ENCODE measurements at places on chromosomes 13 and 19.

DNA sequence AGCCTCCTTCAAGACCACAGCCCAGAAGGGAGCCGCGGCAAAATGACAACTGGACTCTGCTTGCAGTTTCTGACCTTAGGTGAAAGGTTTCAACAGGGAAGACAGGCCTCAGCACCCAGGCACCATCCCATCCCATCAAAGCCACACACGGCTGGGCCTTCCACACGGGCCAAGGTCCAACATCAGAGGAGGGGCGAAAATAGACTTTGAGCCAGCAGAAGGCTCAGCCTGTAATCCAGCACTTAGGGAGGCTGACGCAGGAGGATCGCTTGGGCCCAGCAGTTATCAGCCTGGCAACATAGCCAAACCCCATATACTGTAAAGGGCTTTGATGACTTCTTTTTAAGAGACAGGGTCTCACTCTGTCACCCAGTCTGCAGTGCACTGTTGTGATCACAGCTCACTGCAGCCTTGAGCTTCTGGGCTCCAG lies 26.8 kb upstream of the TINCR start:
- DNase-seq, result no peak

- peak; percentile 50 for DNase-seq
Observed at GRCh38 chr13:31167490-31167889, 5.8 kb upstream of the HSPH1 start.

DNA sequence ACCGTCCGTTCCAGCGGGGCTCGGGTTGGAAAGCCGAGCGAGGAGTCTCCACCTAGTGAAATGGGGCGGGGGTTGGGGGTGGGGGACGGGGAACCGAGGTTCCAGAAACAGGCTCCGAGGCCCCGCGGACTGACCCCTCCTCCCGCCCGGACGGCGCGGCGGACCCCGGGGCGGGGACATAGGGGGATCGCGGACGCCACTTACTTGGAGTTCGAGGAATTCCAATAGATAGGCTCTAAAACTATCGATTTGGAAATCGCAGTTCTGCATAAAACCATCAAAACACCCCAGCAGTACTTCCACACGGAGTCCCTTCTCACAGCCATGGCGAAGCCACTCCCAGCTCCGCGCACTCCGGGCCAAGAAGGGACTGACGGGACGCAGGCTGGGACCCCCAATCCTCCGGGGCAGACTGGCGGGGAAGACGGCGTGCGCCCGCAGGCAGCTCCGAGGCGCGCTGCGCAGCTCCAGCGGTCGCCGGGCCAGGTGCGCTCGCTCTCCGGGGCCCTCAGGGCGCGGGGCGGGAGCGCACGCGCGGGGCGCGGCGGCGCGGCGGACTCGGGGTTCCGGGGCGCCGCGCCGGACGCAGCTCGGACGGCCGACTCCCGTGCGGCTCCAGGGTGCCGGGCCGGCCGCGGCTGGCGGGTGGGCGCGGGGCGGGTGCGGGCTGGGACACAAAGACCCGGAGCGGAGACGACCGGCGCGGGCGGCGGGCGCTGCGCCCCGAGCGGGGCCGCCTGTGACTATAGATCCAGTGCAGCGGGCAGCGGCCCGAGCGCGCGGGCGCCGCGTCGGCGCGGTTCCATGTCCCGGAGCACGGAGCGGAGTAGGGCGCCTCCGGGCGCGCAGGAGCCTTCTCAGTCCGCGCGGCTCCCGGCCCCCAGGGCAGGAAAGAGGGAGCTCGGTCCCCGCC lies 567 bp downstream of the EFNB2 start:
- peak; percentile 69 for DNase-seq

DNA sequence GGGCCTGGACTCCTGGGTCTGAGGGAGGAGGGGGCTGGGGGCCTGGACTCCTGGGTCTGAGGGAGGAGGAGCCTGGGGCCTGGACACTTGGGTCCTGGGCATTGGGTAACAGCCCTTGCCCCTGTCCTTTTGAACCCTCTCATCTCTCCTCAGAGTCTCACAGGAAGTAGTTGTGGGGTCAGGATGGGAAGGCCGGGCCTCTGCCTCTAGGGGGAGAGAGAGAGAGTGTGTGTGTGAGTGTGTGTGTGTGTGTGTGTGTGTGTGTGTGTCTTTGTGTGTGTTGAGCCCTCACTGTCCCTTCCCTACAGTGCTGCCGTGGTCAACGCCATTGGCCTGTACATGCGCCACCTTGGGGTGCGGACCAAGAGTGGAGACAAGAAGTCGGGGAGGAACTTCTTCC lies 10.9 kb downstream of the ARHGEF1 start:
- DNase-seq, result peak; percentile 67

DNA sequence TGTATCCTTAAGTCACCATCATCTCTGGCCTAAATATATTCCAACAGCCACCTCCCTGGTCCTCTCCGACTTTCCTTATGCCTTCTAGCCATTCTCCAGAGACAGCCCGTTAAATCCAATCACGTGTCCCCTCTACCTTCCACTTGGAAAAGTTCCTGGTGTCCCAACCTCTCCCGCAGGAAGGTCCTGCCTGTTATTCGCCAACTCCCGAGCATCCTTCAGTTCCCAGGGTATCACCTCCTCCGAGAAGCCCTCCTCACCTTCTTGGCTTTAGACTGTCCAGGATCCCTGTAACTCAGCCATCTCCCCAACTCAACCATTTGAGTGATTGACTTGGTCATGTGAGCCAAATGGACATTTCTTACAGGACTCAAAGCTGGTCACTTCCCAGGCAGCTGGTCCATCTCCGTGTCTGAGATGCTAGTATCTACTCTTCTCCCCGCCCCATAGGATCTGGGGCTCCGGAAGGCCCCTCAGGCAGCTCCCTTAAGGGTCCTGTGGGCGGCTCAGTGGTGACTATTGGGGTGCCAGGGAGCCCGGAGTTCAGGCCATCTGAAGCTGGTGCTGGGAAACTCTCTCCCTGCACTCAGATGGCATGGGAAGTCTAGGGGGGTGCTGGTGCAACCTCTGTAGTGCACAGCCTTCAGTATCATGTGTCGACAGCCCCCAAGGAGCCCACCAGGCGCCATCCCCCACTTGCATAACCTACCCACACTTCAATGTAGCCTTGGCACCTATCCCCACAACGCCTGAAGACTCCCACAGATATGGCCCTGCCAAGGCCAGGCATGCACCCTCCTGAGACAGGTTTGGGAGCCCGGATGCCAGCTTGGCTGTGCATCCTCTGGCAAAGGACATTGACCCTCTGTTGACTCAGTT lies 27.9 kb upstream of the NANOS3 start:
- peak; percentile 44 for DNase-seq

DNA sequence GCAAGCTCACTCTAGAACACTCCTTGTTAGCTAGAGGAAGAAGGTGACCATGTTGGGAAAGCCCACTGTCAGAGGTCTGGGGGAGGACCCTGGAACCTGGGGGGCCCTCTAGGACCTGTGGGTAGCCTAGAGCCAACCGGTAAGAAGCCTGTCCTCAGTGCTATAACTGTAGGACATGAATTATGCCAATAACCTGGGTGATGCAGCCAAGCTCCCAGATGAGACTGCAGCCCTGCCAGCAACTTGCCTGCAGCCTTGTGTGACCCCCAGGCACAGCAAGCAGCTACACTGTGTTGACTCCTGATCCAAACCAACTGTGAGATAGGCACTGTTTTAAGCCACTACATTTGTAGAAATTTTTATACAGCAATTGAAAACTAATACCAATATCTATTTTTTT lies 122.3 kb downstream of the MIPEP start:
- DNase-seq, result no peak

GRCh38 chr13:83681547-83681946 lies 200.7 kb downstream of the SLITRK1 start:
- DNase-seq, result no peak

DNA sequence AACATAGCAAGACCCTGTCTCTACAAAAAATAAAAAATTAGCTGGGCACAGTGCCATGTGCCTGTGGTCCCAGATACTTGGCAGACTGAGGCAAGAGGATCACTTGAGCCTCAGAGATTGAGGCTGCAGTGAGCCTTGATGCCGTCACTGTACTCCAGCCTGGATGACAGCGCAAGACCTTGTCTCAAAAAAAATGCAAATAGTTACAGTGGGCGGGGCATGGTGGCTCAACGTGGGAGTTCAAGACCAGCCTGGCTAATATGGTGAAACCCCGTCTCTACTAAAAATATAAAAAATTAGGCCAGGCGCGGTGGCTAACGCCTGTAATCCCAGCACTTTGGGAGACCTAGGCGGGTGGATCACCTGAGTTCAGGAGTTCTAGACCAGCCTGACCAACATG lies 8.5 kb downstream of the PGLS start:
- DNase-seq, result no peak

DNA sequence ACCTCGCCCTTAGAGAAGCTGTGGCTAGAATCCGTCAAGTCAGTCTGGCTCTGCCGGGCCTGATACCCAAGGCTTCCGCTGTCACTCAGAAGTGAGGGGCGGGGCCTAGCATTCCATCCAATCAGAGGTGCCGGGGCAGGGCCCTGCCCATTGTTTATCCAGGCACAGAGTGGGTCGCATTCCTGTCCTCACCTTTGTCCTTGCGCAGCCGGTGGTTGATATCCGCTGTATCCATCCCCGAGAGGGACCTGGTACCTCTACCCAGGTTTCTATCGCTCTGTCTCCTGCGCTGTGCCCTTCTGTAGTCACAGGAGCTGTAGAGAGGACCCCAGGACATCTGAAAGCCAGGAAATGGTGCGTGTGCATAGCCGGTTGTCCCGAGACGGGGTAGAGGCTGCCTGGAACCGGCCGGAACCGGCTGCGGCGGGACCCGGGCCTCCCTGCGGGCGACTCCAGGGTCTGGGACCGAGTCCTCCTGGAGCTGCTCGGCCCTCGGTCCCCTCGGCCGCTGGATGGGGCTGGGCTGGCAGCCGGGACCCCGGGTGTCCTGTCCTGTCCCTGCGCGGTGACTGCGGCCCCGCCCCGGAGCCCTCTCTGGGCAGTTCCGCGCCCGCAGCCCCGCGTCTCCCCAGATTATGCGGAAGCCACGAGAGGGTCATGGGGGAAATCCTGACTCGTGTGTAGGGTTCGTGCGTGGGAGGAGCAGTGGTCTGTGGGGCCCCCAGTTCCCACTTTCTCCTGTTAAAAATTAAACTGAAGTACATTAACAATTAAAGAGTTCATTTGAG lies at the start of gene ZNF763:
Gene ZNF763 (plus strand): TSS at position 183 of the 788 bp plus-strand sequence. CDS start 169 bp downstream, at position 352.
- peak; percentile 93 for DNase-seq

DNA sequence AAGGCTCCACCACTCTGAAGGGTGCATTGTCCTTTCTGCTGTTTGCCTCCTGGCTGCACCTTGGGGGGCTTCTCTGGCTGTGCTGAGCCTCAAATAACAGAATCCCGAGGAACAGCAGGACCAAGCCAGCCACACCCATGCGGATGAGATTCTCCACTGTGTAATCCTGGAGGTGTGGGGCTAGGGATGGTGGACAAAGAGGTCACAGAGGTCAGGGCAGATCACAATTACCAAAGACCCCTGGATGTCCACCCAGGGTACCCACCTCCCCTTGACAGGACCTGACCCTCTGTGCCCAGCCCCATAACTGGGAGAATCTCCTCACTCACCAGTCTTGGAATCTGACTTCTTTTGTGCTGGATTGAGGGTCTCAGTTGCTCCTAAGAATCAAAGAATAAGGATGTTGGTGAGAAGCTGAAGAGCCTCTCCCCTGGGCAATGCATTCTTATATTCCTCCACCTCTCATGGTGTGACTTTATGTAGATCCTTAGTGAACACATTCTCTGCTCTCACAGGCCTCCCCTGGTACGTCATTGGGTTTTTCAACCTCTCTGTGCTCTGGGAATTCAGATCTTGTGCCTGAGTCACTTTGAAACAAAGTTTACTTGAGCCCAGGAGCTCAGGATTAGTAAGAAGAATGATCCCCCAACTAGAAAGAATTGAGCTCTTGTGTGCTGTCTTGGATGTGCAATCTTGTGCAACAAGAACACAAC lies 5.2 kb downstream of the LILRA4 start:
- no peak for DNase-seq

DNA sequence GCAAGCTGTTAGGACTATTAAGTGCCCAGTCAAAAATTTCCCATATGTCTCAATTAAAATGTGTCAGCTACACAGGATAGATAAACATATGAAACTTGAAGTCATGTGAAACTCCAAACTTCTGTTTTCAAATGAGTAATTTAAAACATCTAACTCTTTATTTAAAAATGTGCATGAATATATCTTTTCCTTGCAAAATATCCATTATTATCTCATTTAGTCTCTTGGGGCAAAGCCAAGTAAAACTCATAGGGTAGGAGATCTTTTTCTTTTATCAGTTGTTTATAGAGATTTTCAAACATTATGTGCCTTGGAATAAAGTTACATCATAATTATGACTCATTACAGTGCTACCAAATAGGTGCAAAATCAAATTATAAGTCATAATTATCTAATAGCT lies 2020.1 kb upstream of the PRR20A start:
- no peak for DNase-seq

DNA sequence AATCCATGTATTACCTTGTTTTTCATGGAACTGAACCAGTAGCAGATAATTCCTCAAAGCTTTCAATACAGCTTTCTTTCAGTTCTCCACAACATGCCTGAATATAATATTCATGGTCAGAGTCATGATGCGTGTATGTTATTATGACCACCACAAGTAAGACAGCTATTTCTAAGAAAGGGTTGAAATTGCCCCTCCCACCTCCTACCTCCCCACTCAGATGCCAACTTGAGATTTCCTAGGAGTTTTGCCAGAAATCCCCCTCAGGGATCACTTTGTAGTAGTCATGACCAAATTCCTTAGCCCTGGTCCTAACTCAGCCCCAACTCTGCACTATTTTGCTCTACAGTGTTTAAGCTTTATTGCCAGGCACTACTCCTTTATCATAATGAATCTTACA lies 69.9 kb upstream of the RAP2A start:
- no peak for DNase-seq

GRCh38 chr13:39132286-39133230 lies 94.3 kb downstream of the NHLRC3 start:
- DNase-seq, result peak; percentile 49

DNA sequence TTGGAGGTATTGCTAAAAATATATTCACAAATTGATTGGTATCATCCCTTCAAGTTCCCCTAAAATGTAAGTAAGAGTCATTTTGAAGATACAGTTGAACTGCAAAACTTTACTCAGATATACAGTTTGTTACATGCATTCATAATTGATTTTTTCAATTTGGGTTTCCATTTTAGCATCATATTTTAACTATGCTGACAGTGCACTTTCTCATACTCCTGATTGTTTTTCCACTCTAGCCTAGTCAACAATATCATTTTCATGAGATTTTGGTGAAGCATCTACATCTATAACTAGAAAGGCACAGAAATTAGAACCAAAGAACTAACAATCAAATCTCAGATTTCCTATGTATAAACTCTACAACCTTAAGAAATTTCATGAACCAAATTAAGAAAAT lies 2850.4 kb upstream of the PCDH20 start:
- no peak for DNase-seq

- no peak for DNase-seq
Observed at GRCh38 chr19:5683177-5683886, 2.5 kb downstream of the HSD11B1L start.

- DNase-seq, result no peak
Observed at GRCh38 chr19:23771316-23771715, 12.6 kb upstream of the ZNF681 start.

- no peak for DNase-seq
Observed at GRCh38 chr19:33419788-33420130, 46.2 kb downstream of the CEBPG start.

DNA sequence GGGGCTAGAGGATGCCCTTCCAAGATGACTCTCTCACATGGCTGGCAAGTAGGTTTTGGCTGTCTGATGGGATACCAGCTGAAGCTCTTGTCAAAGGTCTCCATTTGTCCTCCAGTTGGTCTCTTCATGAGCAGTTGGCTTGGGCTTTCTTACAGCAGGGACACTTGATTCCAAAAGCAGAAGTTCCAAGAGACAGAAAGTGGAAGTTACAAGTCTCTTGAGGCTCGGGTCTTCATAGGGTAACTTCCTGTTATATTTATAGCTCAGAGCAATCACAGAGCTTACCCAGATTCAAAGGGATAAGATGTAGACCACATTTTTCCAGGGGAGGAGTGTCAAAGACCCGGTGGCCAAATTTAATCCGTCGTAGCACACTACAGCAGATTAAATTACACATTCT lies 440.0 kb downstream of the RFC3 start:
- no peak for DNase-seq

Measured in DMS53 (cell line).